ENCODE measurements at places on chromosomes 1 and 21.

GRCh38 chr1:147757015-147757990 is 3.1 kb downstream of the GJA5 start:
- DNase-seq, result peak; percentile 98

GRCh38 chr1:51648180-51649109 is 31.6 kb downstream of the OSBPL9 start:
- DNase-seq, result no peak

DNA sequence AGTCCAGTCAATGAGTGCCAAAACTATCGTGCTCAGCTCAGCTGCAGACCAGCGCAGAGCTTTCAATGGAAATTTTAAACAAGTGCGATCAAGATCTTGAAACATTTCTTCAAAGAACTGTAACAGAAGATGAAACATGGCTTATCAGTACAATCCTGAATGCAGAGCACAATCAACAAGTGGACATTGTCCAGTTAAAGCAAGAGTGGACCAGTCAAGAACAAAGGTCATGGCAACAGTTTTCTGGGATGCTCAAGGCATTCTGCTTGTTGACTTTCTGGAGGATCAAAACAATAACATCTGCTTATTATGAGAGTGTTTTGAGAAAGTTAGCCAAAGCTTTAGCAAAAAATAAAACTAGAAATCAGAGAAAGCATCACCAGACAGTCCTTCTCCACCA is 374.2 kb downstream of the SETD4 start:
- no peak for DNase-seq

DNA sequence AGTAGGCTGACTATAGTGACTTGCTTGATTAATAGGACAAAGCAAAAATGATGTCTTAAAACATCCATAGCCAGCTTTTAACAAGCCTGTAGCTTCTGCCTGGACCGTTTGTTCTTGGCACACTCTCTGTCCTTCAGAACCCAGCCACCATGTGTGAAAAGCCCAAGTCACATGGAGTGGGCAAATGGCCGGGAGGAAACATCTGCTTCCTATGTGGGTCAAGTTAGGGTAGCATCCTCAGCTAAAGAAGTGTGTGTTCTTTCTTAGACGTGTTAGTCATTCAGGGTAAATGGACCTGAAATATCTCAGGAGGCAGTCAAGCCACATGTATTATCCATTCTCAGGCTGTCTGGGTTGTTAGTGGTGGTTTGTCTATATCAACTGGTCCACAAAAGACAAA is 23.4 kb downstream of the RD3 start:
- DNase-seq, result no peak

- DNase-seq, result no peak
These were observed 199.1 kb upstream of the TMPRSS15 start for GRCh38 chr21:18602711-18603110.

GRCh38 chr1:55049914-55050278 is 10.5 kb downstream of the PCSK9 start:
- no peak for DNase-seq

DNA sequence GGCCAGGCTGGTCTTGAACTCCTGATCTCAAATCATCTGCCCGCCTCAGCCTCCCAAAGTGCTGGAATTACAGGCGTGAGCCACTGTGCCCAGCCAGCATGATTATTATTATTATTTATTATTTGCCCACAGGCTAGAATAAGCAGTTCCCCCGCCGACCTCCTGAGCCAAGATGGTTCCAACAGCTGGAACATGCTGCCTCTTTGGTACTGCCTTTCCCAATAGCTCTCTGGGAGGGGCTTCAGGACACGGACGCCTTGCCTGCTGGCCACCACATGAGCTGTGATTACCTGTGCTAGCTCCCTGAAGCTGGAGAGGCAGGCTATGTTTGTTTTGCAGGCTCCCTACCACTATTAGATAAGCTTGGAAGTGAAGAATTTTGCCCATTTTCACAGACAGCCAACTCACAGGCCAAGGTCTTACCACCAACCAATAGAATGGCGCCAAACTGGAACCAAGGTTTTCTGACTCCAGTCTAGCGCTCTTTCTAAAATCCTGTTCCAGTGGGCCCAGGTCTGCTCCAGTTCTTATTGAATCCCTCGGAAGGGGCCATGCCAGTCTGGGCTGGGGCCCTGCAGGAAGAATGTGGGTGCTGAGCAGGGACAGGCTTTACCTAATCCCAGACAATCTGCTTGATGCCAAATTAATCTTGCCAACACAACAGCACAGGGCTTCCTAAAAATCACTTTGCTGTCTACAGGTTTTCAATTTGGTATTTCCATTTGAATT is 2.1 kb upstream of the GPR61 start:
- DNase-seq, result no peak

GRCh38 chr1:229059671-229060539 is 211.0 kb upstream of the RAB4A start:
- DNase-seq, result no peak

DNA sequence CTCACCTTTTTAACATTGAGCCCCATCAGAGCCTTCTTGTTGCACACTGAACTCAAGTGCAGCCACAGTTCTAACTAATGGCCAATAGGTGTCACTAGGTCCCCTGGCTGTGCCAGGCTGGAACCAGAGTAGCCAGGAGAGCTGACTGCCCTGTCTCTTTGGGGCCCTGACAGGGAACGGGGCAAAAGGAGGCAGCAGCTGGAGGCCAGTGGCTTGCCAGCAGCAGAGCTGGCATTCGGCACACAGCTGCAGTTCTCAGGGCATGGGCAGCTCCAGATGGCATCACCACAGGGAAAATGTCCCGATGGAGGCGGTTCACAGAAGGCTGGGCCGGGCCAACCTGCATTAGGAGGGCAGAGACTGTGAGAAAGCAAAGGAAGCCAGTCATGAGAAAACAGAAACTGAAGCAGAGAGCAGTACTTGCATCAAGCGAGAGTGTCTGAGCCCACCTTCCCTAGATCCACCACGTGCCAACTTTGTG is 188.6 kb downstream of the FCRL5 start:
- DNase-seq, result no peak

- DNase-seq, result no peak
These were observed 2.5 kb upstream of the TRAPPC3 start for GRCh38 chr1:36151845-36152203.

DNA sequence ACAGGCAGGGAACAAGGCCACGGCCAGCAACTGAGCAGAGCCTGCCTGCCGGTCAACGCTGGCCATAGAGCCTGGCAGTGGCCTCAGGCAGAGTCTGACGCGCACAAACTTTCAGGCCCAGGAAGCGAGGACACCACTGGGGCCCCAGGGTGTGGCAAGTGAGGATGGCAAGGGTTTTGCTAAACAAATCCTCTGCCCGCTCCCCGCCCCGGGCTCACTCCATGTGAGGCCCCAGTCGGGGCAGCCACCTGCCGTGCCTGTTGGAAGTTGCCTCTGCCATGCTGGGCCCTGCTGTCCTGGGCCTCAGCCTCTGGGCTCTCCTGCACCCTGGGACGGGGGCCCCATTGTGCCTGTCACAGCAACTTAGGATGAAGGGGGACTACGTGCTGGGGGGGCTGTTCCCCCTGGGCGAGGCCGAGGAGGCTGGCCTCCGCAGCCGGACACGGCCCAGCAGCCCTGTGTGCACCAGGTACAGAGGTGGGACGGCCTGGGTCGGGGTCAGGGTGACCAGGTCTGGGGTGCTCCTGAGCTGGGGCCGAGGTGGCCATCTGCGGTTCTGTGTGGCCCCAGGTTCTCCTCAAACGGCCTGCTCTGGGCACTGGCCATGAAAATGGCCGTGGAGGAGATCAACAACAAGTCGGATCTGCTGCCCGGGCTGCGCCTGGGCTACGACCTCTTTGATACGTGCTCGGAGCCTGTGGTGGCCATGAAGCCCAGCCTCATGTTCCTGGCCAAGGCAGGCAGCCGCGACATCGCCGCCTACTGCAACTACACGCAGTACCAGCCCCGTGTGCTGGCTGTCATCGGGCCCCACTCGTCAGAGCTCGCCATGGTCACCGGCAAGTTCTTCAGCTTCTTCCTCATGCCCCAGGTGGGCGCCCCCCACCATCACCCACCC is at the start of gene TAS1R3:
TAS1R3 (plus strand) TSS at position 213 of the 898 bp plus-strand sequence; CDS start at position 279, 66 bp downstream.
- DNase-seq, result no peak

GRCh38 chr21:27132266-27132665 is 165.4 kb upstream of the ADAMTS5 start:
- no peak for DNase-seq

DNA sequence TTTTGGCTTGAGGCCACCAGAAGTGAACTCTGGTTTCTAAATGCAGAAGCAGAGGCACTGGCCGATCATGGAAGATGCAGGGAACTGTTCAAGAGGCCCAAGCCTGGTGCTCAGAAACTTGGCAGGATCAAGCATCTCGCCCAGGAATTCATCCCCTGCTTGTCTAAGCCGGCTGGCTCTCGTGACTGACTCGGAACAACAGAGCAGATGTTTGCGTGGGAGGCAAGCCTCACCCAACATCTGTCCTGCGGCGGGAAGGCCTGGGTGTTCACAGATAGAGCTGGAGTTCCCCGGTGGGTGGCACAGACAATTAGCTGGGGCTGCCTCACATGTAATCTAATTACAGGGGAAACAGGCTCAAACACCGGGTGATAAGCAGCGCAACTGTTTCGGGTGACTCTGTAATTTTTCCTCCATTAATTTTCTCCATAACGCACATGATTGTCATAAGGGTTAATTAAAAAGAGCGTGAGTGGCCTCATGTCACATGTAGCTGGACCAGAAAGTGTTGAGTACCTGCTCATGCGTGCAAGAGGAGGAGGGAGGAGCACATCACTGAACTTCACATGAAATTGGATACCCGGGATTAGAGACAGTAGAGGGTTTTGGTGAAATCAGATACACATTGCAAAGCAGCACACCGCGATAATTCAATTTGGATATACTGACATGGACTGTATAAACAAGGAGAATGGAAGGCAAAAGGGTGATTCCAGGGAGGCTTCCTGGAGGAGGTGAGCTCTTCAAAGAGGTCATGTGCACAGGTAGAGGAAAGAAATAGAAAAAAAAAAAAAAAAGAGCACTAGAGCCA is 180.0 kb downstream of the ETS2 start:
- DNase-seq, result peak; percentile 32

DNA sequence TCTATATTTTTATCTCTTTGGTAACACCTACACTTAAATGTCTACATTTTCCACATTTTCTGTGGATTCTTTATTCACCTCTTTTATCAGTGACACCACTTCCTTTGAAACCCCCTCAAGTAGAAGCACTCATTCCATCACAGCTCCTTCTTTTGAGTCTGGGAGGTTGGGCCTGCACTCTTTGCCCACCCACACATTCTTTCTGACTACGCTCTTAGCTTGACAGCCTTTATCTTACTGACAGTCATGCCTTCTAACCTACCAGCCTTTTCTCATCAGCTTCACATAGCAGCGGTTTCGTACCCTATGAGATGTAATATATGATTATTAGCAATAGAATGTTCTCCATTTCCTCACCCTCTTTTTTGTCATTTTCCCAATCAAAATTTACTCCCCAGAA is 151.9 kb downstream of the TNFSF18 start:
- no peak for DNase-seq

DNA sequence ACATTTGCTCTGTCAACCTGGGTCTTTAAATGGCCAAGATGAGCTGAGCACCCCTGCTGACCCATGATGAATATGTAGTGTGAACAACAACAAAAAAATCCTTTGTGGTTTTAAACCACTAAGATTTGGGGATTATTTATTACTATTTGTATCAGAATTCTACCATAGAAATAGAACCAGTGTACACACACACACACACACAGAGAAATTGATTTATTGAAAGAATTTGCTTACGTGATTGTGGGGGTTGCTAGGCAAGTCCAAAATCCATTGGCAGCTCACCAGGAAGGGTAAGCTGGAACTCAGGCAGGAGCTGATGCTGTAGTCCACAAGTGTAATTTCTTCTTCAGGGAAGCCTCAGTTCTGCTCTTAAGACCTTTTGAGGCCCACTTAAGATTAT is 82.5 kb upstream of the MAP1LC3C start:
- DNase-seq, result no peak

DNA sequence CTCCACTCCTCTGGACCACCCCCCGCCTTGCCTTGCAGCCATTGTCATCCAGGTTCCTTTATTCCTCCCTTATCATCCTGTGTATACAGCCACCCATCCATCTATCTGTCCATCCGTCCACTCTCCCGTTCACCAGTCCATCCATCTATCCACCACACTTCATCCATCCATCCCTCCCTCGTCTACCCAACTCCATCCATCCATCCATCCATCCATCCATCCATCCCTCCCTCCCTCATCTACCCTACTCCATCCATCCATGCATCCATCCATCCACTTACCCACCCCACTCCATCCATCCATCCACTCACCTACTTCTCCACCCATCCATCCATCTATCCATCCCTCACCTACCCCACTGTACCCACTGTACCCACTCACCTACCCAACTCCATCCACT is 35.4 kb downstream of the DHRS3 start:
- no peak for DNase-seq

- DNase-seq, result no peak
These were observed 4.9 kb upstream of the MASP2 start for GRCh38 chr1:11051781-11052511.

DNA sequence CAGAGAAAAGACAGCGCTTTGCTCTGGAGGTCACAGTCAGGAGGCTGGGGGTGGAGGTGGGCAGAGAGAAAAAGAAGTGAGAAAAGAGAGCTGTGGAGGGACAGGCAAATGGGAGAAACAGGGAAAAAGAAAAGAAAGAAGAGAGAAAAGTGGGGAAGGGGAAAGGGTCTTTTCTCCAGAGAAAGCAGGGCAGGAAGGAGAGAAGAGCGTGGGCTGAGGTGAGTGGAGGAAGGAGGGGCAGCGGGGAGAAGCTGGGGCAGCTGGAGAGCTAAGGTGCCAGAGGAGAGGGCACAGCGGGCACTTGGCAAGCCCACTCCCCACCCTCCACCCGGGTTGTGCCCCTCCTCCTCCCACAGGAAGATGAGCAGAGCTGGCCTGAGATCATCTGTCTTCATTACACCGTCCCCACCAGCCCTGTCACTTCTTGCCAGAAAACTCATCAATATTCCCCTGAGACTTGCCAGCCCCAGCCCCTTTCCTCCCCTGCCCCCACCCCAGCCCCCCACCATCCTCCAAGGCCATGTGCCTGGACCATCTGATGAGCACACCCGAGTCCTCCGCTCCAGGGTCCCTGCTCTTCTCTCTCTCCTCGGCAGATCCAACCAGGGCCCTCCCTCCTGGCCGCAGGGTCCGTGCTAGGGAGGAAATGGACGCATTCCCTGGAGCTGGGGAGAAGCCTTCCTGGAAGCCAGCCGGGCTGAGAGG is 17.0 kb upstream of the BLACAT1 start:
- DNase-seq, result no peak

DNA sequence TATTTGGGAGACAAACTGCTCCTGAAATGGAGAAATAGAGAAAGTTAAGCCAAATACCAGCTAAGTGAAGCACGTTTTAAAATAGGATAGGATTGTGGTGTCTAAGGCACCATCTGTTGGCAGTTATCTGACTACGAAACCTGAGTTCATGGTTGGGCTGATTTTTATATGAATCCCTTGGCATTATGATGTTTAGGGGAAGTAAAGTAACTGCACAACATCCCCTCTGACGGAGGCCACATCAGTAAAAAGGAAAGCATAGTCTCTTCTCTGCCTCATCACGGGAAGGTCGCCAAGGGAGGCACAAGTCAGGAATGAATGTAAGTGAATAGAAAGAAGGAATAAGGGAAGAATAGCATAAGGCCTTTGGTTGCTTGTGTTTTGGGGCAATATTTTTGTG is 128.0 kb downstream of the PRRX1 start:
- DNase-seq, result no peak

DNA sequence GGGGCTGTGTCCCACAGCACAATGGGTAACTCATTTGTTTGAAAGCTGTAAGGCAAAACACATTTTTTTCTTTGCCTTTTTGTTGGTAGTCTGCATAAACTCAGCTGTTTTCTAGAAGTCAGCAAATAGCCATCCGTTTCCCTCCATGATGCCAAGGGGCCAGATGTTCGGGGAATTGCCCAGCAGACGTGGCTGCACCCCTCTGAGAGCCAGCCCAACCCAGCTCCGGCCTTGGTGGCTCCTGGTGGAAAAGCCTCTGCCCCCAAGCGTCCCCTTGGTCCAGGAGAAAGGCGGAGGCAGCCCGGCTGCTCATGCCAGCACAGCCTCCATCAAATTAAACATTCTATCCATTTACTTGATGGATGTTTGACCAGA is 58.4 kb upstream of the ADARB1 start:
- no peak for DNase-seq
